D721Med (cell line): ENCODE measurements at places on chromosomes 3 and 15.

- DNase-seq = no peak
These were observed 52.1 kb upstream of the FGD5 start for GRCh38 chr3:14766428-14767244.

DNA sequence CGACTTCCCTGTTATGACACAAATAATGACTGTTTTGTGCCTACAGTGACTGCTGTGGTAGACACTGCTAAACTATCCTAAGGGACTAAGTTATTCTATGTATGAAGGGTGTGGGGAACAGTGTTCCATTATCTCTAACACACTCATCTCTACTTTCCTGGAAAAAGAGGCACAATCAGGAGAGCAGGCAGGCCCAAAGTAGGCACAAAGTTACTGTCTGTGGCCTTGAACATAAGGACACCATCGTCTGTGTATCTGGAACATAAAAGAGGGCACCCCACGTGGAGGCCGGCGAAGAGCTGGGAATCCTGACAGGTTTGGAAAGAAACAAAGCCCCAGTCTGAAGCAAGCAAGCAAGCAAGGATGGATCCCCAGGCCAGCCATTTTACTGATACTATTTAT lies 1.5 kb downstream of the ABCC5 start:
- DNase-seq = no peak

DNA sequence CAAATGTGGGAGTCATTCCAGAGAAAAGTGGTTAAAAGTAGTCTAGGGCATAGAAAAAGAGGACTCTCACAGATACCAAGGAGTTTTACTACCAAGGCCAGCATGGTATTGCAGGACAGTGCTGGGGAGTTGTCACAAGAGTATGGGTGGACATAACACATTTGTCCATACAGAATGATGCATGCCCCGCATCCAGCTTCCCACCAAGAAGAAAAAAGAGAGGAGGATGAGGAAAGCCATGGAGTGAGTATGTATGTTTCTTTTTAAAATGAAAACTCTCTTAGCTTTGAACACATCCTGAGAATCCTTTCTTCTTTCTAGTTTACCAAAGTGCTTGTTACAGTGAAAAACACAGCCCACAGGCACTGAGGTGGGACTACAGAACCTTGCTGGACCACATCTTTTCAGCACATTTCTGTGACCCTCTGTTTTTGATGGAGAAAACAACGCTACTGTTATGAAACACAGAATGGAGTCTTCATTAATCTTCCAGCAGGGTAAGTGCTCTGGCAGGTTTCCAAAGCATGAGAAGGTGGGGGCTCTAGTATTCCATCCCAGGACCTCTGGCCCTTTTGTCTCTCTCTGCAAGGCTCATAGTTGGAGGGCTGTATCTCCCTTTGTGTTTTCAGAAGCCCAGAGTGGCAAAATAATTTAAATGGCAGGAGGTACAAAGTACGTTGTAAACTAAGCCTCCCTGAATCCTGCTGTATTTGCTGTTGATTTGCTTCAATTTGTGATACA lies 12.7 kb downstream of the NR2E3 start:
- no peak for DNase-seq

- DNase-seq = no peak
These were observed 82.4 kb downstream of the EBLN2 start for GRCh38 chr3:73143821-73144237.

DNA sequence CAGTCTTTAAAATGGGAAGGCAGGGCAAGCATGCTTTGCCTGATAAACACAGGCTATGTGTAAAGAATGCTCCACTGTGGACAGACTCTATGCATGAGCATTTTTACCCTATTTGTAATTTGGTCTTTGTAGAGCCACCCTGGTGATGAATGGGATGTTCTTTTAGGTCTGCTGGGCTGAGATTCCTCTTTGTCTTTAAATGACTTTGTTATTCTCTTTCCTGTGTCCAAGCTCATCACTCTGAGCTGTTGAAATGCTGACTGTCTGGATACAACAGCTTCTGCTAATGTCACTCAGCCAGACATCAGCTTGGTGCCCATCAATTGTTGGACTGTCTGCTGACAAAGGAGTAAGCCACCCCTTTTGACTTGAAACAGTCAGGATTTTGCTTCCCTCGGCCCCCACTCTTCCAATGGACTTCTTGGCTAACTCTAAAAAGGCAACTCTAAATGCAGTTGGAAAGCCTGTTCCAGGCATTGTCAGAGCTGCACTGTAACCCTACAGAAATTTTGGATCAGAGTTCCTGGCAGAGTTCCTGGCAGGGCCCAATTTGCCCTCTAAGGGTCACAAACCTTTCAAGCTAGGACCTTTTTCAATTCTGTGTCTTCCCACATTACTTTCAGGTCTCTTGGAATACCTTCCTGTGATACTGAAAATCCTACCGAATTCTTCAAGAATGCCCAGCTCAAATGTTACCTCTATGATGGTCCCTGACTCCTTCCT lies 40.5 kb upstream of the EIF1B start:
- no peak for DNase-seq

DNA sequence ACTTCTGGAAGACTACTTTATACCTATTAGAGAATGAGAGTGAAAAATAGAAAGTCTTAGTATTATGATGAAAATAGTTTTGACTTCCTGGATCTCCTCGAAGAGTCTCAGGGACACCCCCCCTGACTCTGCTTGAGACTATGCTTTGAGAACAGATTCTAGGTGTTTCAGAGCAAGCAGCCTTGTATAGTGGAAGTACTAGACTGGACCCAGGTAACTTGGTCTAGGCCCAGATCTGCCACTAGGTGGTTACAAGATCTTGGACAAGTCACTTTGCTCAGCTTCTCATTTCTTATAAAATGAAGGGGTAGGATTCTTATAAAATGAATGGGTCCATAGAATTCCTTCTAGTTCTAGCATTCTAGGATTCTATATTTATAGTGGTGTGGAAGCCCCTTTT lies 9.1 kb downstream of the ABHD5 start:
- DNase-seq = no peak

DNA sequence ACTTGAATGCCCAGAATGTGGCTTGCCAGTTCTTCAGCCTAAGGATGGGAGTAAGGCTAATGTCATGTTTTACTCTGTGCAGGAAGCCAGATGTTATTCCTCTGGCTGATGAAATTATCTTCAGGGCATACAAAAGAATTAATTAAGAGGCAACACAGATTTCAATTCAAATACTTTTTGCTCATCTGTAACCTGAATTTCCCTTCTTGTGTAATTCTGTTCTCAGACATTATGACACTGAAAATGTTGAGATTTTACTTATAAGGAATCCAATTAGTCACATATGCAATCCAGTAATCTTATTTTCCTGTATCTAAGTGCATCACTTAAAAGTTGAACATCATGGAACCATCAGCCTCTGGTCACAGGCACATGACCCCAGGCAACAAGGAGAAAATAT lies 136.5 kb downstream of the CPNE4 start:
- no peak for DNase-seq

DNA sequence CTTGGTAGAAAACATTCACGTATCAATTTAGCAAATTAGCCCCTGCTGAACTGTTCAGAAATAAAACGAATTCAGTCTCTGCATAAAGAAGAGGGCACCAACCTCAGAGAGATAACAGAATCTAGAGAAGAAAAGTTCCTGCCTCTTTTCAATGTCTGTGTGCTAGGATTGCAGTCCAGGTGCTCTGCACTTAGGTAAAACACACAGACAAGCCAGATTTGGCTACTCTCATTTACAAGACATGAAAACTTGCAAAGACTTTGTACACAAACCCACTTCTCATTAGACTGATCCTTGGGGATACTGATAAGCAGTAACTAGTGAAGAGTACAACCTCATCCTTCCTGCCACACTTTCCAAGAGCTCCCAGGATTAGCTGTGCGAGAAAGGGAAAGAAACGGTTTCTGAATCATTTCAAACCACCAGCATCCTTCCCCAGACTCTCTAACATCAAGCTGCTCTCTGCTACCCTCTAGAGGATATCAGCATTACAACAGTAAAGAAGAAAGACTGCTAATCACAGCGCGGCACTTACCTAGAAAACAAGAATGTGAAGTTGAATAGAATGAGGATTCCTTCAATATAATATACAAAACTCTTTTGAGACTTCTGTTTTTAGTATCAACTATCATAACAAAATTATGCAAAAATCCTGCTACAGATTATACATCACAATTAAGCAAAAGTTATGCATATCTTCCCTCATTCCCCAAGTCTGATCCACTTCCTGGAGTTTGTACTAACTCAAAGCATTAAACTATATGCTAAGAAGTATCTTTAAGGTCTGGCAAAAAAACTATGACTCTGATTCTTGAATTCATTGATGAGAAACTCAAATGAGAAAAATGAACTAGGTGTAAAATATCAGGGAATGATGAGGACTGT lies 306.4 kb downstream of the MAGI1 start:
- peak; percentile 27 for DNase-seq

DNA sequence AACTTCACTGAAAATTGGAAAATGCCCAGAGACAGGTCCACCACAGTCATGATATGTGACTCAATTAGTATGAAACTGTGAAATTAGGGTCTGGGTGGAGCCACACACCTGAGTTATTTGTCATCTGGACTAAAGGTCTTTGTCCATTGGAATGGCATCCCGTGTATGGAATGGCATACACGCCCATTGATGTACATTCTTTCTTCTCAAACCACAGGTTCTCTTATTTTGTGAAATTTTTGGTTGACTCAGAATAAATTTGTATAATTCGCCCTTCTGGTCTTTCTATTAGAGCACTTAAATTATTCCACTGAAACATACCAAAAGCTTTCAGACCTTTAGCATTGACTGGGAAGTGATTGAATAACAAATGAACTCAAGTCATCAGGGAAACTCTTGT lies 66.8 kb upstream of the UBE2E1 start:
- DNase-seq = no peak

DNA sequence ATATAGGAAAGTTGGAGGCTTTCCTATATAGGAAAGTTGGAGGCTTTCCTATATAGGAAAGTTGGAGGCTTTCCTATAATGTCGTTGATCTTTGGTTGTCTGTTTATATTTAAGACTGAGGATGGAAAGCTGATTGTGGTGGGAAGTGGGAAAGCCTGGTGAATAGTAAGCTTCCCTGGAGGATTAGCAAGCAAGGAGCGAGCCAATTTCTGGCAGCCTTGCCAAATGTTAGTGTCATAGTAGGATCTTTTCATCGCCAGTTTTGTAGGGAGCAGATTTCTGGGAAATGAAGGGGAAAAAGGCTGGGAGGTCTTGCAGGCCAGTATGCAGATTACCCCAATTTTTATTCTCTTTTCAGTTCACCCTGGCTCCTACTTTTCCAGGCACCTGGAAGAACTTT lies 39.9 kb upstream of the CCNL1 start:
- DNase-seq = no peak

DNA sequence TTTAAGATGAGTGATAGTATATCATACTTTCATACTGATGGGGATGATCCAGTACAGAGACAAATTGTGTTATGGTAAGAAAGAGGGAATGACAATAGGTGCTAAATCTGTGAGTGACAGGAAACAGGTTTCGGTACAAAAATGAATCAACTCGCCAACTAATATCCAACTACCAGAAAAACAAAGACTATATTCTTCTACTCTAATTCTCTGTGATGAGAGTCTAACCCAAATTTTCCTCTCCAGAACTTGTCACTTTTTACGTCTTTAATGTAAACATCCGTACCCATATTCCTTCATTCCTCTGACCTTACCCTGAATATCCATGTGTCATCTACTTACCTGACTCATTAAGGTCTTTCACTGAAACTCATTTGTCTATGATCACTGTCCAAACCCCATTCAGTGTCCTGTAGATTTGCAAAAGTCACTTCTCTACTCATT lies 39.6 kb downstream of the SCAPER start:
- DNase-seq = no peak

- no peak for DNase-seq
These were observed 2.4 kb upstream of the RPL29 start for GRCh38 chr3:51997935-51998596.

- peak; percentile 20 for DNase-seq
These were observed 72.7 kb downstream of the DZIP3 start for GRCh38 chr3:108662142-108662738.
